ENCODE measurements at places on chromosomes 7 and 10. TPM values are rescaled to one million over a fixed set of nuclear protein-coding genes. Genes with fewer than 3 reads are reported as not detected.
A peak's percentile ranks its signal among the peaks of the same experiment; 100 is the strongest.

DNA sequence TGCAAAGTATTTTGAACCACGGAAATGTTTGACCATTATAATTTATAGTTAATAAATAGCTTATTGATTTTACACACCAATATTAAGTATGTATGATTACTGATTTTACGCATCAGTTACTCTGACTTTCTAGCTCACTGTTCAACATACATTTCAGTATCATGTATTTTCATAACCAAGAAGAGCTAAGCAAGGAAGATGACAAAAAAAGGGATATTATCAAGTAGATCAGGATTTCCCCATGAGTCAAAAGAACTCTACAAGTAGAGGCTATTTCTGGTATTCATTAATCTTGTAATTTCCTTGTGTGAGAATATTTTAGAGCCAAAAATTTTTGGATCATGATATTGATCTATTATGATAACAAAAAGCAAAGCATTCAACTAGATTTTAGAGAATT lies 131.6 kb downstream of the AGMO start:
- no peak for DNase-seq

Gene TRDMT1
- 3.8 TPM for total RNA-seq

DNA sequence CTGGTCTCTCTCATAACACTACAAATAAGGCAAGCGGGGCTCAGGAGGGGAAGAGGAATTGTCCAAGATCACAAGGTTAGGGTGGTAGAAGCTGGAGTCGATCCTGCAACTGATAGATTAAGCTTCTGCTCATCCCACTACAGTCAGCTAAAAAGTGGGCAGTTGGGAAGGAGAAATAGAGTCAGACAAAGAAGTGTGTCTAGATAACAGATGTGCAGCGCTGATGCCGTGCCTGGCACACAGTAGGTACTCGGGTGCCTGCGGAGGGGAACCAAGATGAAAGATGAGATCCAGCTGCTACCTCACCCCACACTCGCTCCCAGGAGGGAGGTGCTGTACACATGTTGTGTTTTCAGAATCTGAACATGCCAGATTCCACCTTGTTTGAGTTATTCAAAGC lies 48.1 kb upstream of the TECTB start:
- DNase-seq, result no peak

DNA sequence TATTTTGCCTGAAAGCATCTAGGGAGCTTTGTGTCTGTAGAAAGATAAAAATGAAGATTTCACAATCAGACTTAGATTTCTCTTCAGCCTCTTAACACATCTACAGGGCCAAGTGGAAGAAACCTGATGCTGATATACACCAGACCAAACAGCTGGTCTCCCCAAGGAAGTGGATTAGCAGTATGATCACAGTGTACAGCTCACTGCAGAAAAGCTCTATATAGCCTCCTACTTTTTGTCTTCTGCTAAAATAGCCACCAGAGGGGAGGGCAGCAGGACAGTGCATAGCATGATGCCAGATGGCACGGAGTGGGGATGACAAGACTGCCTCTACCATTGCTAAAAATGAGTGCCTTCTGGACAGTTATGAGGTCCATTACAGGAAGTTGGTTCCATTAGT lies 16.0 kb downstream of the FAM13C start:
- DNase-seq, result no peak

DNA sequence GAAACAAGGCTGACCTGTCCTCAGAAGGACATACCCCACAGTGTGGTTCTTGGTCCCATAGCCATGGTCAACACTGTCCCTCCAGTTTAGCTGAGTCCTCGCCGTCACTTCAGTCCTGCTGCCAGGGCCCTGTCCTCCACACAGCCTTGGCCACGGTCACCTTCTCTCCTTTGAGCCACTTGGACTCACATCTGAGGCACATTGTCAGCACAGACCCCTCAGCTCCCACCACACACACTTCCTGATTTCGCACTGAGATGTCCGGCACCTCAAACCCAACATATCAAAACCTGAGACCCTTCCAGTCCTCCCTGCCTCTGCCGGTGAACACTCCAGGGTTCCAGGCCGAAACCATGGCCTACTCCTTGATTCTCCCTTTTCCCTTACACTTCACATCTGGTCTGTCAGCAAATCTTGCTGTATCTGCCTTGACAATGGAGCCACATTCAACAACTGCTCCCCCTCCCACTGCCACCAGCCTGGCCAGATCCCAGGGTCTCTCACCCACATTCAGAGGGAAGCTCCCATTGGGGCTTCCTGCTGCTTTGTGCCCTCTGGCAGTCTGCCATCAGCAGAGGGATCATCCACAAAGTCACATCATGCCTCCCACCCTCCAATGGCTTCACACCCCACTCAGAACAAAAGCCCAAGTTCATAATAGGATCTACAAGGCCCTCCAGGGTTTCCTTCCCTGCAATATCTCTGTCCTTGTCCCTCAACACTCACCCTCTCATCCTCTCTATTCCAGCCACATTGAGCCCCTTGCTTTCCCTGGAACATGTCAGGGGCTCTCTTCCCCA lies 219.6 kb upstream of the SHH start:
- no peak for DNase-seq

- DNase-seq, result peak; percentile 87
Measured at GRCh38 chr10:28381903-28382347, 79.1 kb upstream of the MPP7 start.

GRCh38 chr10:20040012-20040411 lies 223.8 kb downstream of the PLXDC2 start:
- no peak for DNase-seq

DNA sequence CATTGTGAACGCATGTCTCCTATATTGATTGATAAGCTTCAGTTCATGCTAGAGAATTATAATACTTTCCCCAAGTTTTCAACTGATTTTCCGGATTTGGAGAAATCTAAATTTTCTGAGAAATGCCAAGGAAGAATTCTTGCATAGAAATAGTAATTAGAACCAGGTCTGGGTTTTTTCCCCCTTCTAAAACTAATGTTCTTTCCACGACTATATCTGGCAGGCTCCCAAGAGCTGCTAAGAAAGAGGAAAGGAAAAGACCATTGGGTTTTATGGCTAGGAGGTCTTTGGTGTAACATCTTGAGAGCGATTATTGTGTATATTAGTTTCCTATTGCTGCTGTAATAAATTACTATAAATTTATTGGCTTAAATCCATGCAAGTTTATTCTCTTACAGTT lies 71.8 kb upstream of the CACNB2 start:
- no peak for DNase-seq

- no peak for DNase-seq
Measured at GRCh38 chr7:128264477-128264876, 23.4 kb downstream of the LEP start.
